ENCODE measurements at places on chromosomes 16 and 17.

GRCh38 chr17:11608396-11608795 lies 10.1 kb downstream of the DNAH9 start:
- peak; percentile 86 for DNase-seq

GRCh38 chr16:57592591-57593003 lies 35.8 kb upstream of the ADGRG1 start:
- peak; percentile 78 for DNase-seq

- DNase-seq, result no peak
Measured at GRCh38 chr17:76005263-76006149, 4.9 kb downstream of the CDK3 start.

DNA sequence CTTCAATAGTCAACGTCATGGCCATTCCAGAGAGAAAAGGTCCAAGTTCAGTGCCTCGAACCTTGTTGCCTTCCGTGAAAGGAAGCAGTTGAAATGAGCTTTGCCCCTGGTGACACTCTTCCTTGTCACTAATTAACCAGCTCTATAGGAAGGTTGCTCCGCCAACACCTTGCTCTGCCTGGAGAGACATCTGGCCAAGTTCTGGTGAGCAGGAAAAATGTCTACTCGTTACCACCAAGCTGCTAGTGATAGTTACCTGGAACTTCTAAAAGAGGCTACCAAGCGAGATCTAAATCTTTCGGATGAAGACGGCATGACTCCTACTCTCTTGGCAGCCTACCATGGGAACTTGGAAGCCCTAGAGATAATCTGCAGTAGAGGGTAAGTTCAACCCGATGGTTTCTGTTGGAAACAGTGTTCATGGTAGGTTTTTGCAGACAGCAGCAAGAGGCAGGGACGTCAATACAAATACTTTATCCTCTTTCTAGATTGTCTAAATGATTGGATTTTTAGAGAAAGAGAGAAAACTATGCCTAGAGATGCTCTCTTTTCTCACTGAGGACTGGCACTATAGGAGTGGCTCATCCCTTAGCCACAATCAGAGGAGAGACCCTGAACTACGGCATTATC lies at the start of gene ANKS4B:
Gene ANKS4B (plus strand): TSS at position 179 of the 630 bp plus-strand sequence. CDS start 39 bp downstream, at position 218.
- no peak for DNase-seq

DNA sequence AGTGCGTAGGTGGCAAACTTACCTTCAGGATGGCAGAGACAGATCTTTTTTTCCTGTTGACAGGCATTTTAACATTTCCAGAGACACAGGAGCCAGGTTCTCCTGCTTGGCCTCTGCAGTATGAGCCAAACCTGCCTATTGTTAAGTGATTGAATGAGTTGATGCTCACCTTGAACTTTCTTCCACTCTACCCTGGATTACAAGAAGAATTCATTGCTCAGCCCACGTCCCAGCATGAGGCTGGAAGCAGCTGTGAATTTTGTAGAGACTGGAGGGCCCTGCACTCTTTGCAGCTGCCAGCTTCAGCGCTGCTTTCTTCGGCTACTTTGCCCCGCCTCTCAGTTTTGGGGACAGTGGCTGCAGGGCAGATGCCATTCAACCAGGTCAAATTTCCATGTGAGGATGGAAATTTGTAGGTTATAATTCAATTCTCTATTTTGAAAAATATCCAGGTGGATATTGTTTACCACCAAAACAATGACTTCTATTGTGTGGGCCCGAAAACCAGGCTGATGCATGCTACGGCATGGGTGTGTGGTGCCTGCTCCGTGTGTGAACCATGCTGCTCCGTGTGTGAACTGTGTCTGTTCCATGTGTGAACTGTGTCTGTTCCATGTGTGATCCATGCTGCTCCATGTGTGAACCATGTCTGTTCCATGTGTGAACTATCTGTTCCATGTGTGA lies 75.2 kb upstream of the METTL9 start:
- no peak for DNase-seq

GRCh38 chr16:84884596-84885341 lies 65.0 kb downstream of the CRISPLD2 start:
- no peak for DNase-seq

DNA sequence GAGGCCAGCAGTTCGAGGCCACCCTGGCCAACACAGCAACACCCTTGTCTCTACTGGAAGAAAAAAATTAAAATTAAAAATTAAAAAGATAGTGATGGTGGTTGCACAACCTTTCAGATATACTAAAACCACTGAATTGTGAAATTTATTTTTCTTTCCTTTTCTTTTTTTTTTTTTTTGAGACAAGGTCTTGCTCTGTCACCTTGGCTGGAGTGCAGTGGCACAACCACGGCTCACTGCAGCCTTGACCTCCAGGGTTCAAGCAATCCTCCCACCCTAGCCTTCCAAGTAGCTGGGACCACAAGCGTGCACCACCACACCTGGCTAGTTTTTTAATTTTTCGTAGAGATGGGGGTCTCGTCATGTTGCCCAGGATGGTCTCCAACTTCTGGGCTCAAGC lies 254.4 kb downstream of the SLC39A11 start:
- DNase-seq, result no peak

GRCh38 chr16:87528690-87529579 lies 36.1 kb upstream of the ZCCHC14 start:
- no peak for DNase-seq

DNA sequence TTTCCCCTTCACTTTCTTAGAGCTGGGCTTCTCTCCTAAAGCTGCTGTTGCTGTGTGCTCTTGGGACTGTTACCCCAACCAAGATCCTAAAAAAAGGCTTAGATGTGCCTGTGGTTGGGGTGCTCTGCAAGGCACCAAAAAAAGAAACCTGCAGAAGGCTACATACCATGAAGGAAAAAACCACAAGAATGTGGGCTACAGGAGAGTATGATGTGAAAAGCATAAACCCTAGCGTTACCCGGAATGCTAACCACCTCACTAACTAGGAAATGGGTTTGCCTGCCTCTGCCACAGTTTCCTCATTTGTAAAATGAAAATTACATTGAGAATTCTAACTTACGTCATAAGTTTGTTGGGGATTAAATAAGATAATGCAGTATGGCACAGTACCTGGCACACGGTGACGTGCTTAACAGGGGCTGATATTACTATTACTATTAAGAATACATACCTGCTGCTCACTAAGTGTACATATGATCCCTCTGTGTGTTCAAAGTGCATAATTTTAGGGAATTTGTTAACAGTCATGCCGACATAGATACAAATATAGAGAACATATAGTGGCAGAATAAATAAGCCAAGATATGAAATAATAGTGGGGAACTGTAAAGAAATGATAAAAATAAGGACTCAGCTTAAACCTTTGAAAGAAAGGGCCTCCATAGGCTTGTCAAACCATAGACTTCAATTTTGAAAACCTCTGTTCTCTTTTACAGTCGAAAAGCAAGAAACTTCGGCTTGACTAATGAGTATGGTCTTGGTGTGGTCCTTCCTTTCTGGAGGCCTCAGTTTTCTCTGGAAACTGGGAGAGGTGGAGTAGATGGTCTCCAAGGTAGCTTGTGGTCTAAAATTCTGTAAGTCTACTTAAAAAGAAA lies 177.8 kb upstream of the TBX2 start:
- DNase-seq, result no peak

- DNase-seq, result no peak
Measured at GRCh38 chr16:10314811-10315210, 71.0 kb upstream of the ATF7IP2 start.

- no peak for DNase-seq
Measured at GRCh38 chr16:84650062-84650991, 2.0 kb downstream of the KLHL36 start.

GRCh38 chr17:77286641-77287431 lies 146.1 kb downstream of the SEC14L1 start:
- no peak for DNase-seq

GRCh38 chr17:38498353-38498752 lies 70.1 kb downstream of the ARHGAP23 start:
- DNase-seq, result no peak

GRCh38 chr16:4677390-4677789 lies 16.0 kb upstream of the NUDT16L1 start:
- no peak for DNase-seq

DNA sequence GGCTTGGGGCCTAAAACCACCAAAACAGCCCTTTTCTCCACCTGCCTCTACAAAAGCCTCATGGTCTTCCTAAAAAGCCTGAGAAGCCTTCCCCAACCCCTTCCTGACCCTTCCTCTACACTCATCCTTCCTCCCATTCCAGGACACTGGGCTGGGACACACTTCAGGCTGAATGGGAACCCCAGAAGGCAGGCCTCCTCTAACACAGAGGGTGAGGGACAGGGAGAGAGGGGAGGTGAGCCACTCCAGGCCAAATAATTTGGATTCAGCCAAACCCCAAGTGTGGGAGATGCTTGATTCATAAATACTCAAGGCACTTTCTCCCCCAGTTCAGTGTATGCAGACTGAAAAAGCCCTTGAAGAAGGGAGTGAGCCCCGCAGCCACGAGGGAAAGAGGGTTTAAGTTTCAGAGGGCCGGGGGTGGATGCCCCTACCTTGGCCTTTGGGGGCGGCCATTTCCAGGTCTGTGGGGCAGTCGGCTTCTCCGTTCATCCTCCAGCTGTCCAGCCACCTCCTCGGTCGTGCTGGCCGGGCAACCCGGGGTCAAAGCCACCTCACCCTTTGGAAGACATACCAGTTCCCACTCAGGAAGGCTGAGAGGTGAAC lies 1.6 kb downstream of the UBTF start:
- no peak for DNase-seq

DNA sequence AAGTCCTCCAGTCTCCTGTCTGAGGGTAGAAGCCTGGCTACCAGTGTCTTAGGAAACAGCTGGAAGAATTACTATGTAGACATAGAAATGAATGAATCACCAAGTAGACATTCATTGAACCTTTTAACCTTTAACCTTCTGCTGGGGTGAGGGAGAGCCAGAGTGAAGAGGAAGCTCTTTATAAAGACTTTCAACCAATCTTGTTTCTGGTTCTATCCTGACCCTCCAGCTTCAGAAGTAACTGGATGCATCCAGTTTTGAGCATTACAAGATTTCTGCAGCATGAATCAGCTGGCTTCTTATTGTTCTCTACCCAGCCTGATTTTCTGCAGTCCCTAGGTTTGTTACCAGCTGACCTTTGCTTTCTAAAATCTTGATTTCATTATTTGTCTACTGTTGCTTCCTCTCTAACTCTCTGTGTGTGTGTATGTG lies 8.5 kb downstream of the TEKT1 start:
- no peak for DNase-seq

DNA sequence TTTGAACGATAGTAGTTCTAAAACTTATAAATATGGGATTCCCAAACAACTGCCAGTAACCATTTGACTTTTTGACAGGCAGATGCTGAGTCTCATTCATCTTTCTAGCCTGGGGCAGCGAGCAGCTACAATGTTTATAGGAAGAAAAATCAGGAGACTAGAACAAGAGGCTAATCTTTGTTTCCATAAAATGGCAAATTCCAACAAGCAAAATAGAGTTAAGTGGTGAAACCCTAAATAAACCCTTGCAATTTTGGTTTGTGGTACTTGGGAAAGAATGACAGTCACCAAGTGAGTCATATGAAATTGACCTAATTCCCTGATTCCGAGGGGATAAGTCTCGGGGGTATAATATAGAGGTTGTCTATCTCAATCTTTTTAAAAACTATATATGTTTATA lies 27.3 kb upstream of the HS3ST2 start:
- no peak for DNase-seq

GRCh38 chr17:59829217-59830006 lies 63.3 kb downstream of the TUBD1 start:
- no peak for DNase-seq

DNA sequence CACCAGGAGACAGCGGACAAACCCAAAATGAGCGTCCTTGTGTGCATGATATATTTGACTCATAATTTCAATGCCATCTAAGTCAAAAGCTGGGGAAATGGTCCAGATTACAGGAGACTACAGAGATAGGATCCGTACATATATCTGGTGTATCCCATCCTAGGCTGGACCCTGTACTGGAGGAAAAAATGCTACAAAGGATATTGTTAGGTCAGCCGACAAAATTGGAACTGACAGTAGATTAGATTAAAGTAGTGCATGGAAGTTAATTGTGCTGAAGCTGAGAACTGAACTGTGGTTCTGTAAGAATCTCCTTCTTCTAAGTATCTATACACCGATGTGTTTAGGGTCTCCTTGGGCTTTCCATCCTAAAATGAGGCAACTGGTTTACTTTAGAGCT lies 24.3 kb downstream of the KCNG4 start:
- no peak for DNase-seq

DNA sequence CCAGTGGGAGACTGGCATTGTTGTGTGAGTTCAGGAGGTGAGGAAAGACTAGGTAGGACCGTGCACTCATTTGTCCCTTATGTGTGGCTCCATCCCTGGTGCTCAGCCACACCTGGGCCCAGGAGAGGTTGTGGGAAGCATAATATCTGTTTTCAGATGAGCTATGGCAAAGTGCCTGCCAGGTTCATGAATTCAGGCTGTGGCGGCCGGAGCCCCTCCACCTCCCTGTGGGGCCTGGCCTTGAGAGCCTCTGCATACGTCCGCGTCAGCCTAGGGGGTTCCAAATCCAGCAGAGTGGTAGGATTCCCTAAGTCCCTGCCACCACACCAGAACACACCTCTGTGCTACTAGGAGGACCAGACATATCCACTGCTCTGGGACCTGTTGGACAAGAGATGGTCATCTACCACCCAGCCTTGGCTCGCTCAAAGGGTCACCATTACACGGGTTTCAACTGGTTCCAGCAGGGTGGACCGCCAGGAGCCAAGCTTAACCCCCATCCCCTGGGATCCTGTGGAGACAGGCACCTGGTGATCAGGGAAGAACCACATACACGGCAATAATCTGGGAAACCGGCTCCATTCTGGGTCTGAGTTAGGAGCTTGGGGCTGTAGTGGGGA lies 2.0 kb downstream of the B3GNT9 start:
- peak; percentile 64 for DNase-seq

GRCh38 chr16:73886426-73886825 lies 410.2 kb upstream of the PSMD7 start:
- no peak for DNase-seq

GRCh38 chr17:66985338-66986237 lies 21.1 kb downstream of the CACNG4 start:
- DNase-seq, result no peak

DNA sequence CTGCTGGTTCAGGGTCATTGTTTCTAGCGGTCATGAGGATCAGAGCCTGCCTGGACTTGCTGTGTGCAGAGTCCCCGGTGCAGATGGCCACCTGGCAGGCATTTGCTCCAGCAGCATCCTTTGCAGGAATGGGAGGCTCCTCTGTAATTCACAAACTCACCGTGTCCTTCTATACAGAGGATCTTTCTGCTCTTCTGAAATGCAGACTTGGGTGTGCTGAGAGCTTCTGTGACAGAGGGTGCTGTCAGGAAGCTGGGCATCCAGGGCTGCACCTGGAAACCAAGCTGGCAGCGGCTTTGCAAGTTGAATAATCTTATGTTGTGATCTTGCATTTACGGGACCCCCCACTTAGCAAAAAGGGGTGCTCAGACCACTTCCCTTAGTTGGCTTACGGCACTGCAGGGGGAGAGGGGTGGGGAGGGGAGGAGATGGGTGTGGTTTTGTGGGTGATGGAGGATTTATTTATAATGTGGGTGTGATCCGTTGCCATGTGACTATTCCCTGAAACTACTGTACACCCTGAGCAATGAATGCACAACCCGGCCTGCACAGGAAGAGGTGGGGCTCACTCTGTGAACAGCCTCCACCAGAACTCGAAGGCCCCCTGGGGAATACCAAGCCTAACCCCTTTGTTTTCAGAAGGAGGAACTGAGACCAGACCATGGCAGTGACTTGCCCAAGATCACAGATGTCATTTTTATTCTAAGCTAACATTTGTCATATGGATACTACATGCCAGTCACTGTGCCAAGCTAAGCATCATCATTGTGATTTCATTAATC lies 178.3 kb downstream of the PRKCB start:
- no peak for DNase-seq

GRCh38 chr17:58376472-58377000 lies 24.5 kb upstream of the SUPT4H1 start:
- no peak for DNase-seq

GRCh38 chr16:88706229-88706964 lies at the start of the genes CTU2 and RNF166:
Gene CTU2, plus strand, starts transcription at chr16:88706503. Its CDS starts 28 bp downstream, at chr16:88706531.
Gene RNF166, minus strand, starts transcription at chr16:88706408. Its CDS starts 83 bp downstream, at chr16:88706325.
- peak; percentile 98 for DNase-seq
